Stimulated activated CD8-positive, alpha-beta memory T cell treated with anti-CD3 and anti-CD28 coated beads, Interleukin-2, amount 100 ng/mL, for 1 hour (primary cell): ENCODE measurements at places on chromosomes 6 and 20.

DNA sequence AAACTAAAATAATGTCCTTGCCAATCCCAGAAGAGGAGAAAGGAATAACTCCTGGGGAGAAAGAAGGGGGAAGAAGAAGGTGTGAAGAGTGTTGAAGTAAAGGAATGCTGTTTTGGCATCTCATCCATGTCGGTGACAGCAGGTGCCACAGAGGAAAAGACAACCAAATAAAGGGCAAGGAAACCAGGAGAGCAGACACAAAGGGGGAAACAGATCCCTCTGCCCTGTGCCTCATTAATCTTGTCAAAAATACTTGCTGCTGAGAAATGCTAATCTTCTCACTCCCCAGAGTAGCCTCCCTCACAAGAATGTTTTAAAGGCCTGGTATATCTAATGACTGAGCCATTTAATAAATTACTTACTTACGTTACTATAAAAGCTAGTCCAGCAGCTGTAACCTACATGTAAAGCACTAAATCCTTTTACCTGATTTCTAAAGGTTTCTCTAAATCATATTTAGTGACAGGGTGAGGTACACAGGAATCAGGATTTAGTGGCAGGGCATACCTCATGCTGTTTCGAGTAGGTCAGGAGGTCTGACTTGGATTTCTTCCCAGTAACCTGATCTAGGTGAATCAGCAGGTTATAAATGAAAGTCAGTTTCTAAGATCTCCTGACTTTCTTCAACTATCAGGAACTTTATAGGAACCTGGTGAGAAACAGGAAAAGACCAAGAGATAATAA is 377.1 kb downstream of the CENPW start:
- no peak for DNase-seq

DNA sequence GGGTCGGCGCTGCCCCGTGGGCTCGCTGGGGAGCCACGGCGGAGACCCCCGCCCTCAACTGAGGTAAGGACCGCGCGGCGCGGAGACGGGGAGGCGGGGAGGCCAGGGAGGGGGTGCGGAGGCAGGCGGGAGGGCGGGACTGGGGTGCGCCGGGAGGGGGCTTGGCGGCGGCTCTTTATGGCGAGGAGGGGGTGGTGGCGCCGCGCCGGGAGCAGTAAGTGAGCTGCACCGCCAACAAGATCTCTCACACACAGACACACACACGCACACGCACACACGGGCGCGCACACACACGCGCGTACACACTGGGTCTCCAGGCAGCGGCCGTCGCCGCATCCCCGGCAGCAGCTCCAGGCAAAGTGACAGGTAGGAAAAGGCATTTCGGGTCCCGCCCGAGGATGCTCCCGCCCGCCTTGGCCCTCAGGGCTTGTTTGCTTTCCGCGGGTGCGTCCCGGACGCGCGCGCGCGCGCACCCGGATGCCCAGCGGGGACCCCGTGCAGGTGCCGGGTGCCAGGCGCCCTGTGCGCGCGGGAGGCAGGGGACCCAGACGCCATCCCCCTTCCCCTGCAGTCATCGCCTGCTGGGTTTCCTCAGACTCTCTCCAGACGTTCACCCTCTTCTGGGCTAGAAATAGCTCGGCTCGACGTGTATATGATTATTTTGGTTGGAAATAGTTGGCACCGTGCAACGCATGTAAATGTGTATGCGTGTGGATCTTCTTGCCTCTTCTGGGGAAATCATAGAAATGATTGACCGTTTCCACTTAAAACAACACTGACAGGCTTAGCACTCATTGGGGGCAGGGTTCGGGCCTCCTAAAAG is at the start of gene PLCB4:
Gene PLCB4 (plus strand): TSS at position 247 of the 823 bp plus-strand sequence. CDS start 238,728 bp downstream, outside the sequence.
- no peak for DNase-seq

- DNase-seq, result no peak
These were observed 420.9 kb downstream of the PRKN start for GRCh38 chr6:162306616-162307015.

DNA sequence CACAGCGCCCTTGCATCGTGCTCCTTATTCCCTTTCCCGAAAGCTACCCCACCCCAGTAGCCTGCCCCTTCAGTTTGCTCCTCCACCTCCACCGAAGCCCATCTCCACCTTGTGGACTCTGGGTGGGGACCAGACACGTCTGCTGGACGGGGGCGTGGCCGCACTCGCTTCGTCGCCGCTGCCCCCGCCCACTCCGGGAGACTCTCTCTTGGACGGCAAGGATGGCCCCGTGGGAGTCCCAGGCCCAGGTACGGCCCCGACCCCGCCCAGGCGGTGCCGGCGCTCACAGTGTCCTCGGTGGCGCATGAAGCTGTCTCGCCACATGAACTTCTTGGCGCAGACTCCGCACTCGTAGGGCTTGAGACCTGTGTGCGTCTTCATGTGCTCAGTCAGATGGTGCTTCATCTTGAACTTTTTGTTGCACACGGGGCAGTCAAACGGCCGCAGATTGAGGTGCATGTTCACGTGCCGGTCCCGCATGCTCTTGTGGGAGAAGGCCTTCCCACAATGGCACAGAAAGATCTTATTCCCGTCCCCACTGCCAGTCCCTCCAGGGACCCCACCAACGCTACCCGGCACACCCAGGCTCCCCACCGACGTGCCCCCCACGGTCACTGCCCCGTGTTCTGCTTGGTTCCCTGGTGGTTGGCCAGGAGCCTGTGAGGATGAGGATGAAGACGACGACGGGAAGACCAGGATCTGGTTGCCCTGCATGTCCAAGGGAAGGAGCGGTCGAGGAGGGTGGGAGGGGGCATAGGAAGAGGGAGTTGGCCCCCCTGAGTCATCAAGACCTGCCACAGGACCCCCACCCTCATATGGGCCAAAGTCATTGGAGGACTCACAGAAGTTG is 1.3 kb upstream of the TAPBP start:
- no peak for DNase-seq

DNA sequence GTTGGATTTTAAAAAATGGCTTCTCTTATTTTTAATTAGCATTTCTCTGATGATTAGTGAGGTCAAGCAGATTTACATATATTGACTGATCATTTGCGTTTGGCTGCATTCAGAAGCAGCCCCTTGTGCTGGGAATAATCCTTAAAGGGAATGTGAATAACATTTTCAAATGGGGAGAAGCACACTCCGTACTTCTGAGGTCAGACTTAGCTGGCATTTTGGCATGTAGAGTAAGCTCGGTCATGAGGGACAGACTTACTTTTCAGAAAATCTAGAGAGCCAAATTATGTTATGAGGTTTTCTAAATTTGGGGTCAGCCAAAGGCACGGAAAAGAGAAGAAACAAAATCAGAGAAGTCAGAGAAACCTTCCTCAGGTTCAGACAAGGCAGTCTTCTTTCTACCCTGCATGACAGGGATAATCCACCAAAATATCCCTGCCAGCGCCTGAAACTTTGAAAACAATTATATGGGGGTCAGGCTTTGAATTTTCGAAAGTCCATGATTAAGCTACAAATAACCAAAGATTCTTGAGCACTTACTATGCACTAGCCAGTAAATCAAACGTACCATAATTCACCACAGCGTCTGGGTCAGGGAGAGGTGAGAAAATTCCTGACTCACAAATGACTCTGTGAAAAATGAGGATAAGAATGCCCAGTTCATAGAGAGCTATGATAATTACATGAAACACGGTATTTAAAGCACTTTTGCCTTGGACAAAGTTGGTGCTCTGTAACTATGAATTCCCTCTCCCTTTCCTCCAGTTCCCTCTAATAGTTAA is 44.9 kb downstream of the ADAT2 start:
- DNase-seq, result no peak

DNA sequence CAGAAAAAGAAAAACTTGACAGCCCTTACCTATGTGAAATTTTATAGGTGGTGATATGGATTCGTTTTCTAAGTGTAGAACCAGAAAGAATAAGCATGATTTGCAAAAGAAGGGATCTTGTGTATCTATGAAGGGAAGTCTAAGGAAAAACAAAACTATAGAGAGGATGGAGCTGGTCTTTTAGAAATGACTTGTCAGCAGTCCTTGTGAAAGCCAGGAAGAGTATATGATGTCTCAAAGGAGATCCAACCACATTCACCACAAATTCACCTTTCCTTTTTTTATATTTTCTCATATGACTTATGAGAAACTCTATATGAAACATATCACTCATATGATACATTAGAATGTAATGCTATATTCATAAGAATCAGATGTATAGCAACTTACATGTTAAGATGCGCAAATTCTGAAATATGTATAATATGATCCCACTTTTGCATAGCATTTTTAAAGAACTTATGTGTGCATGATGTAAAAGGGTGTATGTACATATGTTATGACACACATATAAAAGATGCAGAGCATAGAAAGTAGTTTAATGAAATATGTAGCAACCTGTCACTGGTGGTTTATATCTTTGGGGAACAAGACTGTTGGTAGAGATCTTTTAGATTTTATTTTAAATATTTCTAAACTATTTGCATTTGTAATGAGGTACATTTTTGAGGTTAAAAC is 91.9 kb upstream of the NUP153 start:
- DNase-seq, result no peak

DNA sequence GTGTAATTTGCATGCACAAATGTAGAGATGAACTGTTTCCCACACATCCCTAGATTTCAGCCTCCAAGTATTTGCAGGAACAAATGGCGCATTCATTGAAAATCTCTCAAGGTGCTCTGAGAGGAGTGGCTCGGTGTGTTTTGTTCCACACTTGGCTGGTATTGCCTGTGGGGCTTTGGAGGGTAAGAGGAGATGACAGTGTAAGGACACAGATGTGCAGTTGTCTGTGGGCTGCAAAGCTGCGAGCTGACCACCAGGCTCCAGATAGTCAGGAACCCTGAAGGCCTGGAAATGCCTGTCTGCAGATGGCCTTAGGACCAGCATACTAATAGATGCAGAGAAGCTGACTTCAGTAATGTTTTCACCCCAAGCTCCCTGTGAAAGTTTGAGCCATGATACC is 57.7 kb upstream of the PBOV1 start:
- DNase-seq, result no peak

DNA sequence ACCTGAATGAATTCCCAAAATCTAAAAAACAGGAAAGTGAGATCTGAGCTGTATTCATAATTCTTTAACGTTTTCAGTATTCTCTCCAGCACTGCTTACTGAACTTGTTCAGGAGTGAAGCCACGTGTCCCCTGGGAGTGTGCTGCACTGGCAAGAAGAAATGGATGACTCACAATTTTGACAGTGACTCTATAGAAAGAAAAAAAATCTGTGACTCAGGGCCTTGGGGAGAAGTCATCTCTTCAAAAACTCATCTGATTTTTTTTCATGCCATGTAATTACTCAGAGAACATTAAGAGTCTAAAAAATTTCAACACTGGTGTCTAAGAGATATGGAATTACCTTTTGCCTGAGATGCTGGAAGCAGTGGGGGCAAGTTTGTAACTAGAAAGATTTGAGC is 39.7 kb downstream of the ANKEF1 start:
- DNase-seq, result no peak

DNA sequence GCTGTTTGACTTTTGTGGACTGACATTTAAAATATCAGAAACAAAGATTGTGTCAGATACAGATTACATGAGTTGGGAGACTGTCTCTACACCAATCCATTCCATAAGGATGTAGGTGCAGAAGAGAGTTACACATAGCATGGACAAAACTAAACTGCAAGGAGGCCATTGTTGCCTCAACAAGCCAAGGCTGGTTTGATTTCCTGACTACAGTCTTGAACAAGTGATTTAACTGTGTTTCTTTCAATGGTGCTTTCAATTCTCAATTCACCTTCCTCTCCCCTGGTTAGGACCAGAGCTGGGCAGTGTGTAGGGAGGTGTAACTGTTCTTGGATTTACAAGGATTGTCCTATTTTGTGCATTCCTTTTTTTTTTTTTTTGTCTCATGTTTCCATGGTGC is 82.2 kb downstream of the AGPAT4 start:
- DNase-seq, result no peak

DNA sequence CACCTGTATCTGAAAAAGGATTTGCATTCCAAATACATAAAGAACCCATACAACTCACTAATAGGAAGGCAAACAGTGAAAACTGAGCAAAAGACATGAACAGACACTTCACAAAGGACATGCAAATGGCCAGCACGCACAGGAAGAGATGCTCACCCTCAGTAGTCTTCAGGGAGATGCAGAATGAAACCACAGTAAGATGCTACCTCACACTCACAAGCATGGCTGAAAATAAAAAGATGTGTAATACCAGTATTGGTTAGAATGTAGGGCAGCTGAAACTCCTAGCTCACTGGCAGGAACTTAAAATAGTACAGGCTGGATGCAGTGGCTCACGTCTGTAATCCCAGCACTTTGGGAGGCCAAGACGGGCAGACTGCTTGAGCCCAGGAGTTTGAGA is 64.6 kb downstream of the SNX5 start:
- DNase-seq, result no peak
